ENCODE measurements at places on chromosomes 16 and 17.

- no peak for DNase-seq
Measured at GRCh38 chr16:56732366-56732765, 2.4 kb downstream of the NUP93 start.

DNA sequence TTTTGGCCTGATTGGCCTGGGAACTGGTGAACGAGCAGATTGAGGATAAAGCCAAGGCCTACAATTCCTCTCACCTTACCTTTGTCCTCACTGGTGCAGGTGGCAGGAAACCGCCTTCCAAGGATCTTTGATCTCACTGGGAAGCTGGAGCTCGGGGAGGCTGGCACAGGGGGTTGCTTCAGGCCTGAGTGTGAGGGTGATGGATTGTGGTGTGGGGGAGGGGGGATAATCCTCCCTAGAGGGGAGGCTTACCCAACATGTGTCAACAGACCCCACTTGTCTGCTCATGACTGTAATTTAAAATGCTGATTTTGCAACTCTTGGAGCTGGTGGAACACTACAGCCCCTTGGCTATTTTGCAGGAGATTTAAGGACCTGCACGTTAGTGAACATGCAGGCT is 4.5 kb upstream of the RMI2 start:
- DNase-seq, result no peak

DNA sequence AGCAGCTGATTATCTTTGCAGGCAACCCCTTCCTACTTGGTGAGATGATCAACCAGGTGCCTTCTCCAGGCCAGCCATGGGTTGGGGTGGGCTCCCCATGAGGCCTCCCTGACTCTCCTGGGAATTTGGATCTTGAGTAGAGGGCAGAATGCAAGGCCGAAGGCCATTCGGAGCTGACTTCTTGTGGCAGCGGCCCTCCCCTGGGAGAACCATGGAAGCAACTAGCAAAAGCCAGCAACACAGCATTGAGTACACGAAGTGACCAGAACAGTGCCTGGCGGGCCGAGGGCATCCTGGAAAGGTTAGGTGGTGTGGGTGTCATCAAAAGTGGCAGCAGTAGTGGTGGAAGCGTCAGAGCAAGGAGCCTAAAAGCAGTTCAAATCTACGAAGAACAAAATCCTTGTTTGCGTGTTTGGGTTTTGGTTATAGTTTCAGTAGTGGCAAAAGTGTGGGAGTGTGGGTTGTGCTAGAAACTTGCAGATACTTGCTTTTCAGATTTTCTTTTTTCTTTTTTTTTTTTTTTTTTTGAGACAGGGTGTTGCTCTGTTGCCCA is 2.0 kb upstream of the ALDH3A1 start:
- DNase-seq, result no peak

DNA sequence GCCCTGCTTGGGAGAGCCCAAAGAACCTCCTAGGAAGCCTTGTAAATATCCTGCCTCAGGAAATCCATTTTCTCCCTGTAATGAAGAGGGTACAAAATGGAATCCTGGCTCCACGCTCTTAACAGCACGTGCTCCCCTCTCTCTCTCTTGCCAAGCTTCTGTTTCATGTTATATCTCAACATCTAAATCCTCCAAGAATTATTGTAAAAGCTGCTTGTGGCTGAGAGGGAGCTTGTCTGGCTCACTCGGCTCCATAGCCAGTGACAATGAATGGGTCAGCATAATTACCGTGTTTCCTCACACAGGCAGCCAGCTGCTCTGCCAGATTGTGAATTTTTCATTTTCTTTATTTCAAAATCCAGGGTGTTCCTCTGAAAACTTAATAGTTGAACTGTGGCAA is 317.8 kb downstream of the RBFOX1 start:
- DNase-seq, result no peak

- DNase-seq, result no peak
Measured at GRCh38 chr16:58013201-58013956, 12.2 kb downstream of the USB1 start.

DNA sequence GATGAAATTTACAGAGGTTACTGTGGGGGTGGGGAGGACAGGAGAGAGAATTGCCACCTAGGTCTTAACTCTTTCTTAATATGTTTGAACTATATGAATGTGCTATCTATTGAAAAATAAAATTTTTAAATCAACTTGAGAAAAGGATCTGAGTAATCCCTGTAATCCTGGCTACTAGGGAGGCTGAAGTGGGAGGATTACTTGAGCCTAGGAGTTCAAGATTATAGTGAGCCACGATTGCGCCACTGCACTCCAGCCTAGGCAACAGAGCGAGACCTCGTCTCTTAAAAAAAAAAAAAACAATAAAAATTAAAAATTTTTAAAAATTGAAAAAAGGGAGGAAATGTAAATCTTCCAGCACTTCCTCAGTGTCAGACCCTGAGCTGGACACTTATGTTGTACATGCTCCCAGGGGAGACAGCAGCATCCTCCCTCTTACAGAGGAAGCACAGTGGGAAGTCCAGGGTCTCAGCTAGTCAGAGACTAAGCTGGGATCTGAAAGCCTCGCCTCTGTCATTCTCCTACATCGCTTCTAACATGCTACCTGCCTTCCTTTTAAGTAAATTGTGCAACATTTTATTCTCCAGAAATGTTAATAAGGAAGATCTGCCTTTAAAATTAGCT is 21.9 kb downstream of the PMM2 start:
- DNase-seq, result no peak

DNA sequence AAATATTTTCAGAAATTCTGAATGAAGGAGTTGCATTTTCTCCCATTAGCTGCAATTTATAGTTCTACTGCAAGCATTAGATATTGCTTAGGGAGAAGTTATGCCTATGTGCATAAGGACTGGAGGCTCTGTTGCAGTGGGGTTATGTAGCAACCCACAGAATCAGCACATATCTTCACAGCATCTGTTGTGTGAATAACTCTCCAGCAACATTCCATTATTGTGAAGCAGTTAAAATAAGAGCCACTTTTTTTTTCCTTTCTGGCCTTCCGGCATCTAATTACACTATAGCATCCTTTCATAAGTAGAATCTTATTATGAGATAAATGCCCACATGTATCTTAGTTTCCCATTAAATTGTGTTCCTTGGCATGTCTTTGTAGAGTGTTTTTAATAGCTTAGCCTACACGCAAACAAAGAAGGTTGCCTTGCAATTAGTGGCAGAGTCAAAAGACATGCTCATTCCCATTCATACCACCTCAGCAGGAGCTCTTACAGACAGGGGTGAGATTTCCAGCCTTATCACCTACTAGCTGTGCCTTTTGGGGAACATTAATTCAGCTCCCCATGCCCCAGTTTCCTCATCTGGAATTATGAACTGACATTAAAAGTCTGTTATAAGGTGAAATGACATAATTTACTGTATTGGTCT is 596.0 kb upstream of the GOT2 start:
- DNase-seq, result no peak

GRCh38 chr17:30196504-30196903 is 39.0 kb downstream of the SLC6A4 start:
- no peak for DNase-seq

GRCh38 chr16:88599092-88599733 is 29.0 kb downstream of the ZC3H18 start:
- DNase-seq, result no peak

DNA sequence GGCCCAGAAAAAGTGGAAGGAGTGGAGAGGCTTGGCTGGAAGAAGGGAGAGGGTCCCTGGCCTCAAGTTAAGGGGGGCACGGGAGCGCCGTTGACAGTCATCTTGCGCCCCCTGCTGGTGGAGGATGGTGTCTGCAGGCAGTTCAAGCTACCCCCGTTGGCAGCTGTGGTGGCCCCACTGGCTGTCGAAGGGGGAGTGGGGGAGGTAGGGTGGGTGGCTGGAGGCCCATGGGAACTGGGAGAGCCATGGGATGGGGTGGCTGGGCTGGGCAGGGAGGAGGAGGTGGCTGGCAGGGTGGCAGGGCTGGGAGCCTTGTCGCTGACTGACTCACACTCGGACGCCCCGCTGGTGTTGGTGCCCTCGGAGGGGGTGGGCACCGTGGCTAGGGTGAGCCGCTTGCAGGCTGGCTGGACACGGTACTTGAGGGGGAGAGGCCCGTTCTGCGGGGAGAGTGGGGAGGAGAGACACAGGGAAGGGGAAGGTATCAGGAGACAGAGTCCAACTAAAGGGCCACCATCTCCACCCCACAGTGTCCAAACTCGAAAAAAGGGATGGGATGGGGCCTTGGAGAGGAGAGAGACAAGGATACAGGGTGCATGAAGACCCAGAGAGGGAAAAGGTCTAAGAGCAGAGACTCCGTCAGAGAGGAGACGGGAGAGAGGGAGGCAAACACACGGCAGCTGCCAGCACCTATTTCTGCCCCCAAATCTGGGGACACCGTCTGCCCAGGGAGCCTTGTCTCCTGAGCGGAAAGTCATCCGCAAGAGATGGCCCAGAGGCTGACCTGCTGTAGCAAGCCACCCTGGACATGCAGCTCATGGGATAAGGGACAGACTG is 5.2 kb downstream of the CISD3 start:
- DNase-seq, result no peak

GRCh38 chr17:76812263-76812662 is 55.9 kb upstream of the MGAT5B start:
- no peak for DNase-seq

- DNase-seq, result no peak
Measured at GRCh38 chr17:50949989-50950877, 84.1 kb upstream of the TOB1 start.

- no peak for DNase-seq
Measured at GRCh38 chr17:8712698-8713097, 31.9 kb downstream of the CCDC42 start.

- no peak for DNase-seq
Measured at GRCh38 chr16:56950455-56950854, 11.3 kb upstream of the CETP start.

DNA sequence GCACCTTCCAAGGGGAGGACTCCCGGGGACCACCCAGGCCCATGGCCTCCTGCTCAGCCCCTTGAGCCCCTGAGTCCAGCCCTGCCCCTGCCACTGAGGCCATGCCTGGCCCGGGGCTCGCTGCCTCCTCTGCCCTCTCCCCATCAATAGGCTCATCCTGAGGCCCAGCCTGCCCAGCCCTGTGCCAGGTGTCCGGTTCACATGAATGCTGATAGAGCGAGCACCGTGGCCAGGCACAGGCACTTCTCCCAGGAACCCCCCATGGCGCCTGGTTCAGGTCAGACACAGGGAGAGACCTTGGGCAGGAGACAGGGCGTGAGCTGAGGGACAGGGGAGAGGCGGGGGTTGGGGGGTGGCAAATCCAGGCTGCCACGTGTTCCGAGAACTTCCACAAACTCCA is 2.8 kb upstream of the PVALEF start:
- no peak for DNase-seq

DNA sequence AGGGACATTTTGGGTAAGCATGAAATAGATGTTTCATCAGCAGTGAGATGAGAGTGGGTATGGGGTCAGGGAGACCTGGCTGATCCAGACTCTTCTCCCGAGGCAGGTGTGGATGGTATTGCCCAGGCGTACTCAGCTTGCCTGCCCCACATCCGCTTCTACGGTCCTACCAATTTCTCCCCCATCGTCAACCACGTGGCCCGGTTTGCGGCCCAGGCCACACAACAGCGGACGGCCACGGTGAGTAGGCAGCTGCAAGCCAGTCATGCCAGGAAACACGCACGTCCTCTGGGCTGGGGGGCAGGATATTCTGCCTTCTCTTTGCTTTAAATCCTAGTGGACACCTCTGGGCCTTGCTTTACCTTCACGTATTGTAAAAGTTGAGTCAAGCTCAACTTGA is 44.7 kb downstream of the CPNE2 start:
- no peak for DNase-seq

DNA sequence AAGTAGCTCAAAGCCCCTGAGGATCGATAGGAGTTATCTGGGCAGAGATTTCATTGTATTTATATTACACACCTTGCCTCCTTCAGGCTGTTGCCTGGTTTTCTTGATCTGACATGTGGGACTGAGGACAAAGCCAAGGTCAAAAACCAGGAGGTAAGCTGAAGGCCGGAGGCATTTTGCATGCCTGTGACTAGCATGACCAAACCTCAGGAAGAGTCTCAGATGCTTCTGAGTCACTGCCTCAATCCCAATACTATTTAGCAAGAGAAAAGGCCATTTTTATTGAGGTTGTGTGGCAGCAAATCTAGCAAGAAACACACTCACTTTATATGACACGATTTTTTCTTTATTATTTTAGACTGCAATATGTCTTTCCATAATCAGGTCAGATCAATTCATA is 968.1 kb downstream of the CDH11 start:
- DNase-seq, result no peak

GRCh38 chr17:8647956-8648355 is 17.4 kb upstream of the MYH10 start:
- DNase-seq, result no peak

GRCh38 chr16:35011-35677 is 18.3 kb downstream of the POLR3K start:
- no peak for DNase-seq

DNA sequence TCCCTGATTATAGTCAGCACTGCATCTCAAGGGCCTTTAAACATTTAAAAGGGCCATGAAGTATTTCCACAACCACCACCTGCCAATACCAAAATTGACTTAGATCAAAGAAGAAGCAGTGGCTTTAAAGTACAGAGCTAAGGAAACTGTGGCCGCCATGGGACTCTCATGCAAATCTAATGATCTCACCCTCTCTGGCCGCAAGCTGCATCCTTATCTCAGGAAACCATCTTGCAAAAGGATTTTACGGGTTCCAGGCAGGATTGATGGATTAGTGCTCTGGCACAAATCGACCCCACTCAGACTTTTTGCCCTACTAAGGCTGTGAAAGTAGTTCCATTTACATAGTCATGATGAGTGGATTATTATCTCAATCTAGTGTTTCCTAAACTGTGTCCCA is 22.6 kb downstream of the CDRT4 start:
- DNase-seq, result no peak

- DNase-seq, result no peak
Measured at GRCh38 chr17:7208754-7209460, 10.7 kb downstream of the DLG4 start.

- no peak for DNase-seq
Measured at GRCh38 chr17:82097919-82098168, 192 bp downstream of the FASN start.

GRCh38 chr16:28984619-28985135 is at the start of gene LAT:
Gene LAT (plus strand): TSS chr16:28985052. CDS start chr16:28985418, 366 bp downstream.
- no peak for DNase-seq

DNA sequence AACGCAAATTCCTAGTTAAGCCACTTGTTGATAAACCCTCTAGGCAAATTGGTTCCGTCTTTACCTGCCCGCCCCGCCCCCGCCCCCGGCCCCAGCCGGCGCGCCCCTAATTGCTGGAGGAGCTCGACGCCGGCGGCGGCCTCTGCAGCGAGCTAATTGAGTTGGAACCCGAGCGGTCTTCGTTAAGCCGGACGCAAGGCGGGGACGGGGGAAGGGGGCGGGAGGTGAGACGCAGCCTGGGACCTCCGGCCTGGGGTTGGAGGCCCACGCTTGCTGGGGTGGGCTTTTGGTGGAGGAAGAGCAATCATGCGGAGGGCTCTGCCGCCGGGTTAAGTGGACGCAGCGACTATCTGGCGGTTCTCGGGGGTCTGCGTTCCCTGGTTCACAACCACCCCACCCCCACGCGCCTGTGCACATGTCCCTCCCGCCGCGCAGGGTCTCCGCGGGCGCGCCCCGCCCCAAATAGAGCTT is 12.7 kb upstream of the FOXF1 start:
- DNase-seq, result no peak

DNA sequence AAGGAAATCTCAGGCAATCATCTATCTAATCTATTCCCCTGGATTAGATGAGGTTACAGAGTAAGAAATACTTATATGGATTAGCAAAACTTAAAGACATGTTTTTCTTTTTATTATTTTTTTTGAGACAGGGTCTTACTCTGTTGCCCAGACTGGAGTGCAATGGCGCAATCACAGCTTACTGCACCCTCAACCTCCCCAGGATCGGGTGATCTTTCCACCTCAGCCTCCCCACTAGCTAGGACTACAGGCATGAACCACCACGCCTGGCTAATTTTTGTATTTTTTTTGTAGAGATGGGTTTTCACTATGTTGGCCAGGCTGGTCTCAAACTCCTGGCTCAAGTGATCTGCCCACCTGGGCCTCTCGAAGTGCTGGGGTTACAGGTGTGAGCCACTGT is 3.3 kb upstream of the NFE2L1 start:
- DNase-seq, result no peak

Measured in urinary bladder (tissue), 4 donors.